ENCODE measurements at places on chromosomes 7 and 10.
A peak's percentile ranks its signal among the peaks of the same experiment; 100 is the strongest.

DNA sequence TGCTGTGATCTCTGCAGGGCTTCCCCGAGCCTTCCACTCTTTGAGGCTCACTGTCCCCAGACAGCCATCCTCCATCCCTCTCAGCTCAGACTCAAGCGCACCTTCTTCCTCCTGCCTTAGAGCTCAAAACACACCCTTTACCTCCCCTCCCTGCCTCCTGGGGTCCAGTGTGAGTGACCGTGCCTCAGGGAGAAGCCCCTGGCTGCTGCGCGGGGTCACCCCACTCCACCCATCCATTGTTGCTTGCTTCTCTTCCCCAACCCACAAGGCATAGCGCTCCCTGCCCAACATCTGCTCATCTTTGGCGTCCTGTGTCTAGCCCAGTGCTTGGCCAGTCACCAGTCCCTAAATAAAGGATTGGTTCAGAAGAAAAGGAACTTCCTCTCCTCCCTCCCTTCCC lies 170.3 kb downstream of the TCERG1L start:
- DNase-seq: no peak

DNA sequence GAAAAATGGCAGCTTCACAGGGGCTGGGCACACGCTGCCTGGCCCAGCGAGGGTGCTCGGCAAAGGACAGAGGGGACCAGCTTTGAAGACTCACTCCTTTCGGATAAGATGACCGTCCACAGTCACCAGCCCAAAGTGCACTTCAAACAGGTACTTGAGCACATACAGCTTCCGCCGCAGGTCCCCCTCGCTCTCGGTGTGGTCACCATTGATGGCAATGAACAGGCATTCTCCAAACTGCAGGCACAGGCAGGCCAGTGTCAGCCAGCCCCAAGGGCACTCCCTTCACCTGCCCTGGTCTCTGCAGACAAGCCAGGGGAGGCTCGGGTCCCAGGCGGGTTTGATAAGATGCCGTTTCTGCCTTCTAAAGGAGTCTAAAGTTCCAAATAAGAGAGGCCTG lies 11.6 kb downstream of the HPS1 start:
- no peak for DNase-seq

DNA sequence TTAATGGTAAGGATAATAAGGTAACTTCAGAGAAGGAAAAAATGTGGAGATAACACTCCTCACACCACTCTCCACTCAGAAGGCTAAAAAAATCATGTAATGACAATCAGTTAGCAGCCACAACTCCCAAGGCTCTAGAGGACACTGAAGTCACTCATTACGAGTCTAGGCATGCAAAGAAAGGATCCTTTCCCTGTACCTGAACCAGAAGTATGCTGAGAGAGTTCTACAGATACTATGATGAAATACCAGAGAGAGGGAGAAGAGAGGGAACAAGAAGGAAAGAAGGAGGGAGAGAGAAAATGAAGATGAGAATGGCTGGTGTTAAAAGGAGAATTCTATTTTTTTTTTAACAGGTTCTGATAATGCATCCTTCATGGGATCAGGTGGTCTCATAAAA lies 224.3 kb upstream of the PLXNA4 start:
- no peak for DNase-seq

GRCh38 chr7:91852263-91852741 lies 28.2 kb downstream of the MTERF1 start:
- no peak for DNase-seq

GRCh38 chr10:131885391-131886165 lies 15.2 kb upstream of the PPP2R2D start:
- DNase-seq: peak; percentile 74

DNA sequence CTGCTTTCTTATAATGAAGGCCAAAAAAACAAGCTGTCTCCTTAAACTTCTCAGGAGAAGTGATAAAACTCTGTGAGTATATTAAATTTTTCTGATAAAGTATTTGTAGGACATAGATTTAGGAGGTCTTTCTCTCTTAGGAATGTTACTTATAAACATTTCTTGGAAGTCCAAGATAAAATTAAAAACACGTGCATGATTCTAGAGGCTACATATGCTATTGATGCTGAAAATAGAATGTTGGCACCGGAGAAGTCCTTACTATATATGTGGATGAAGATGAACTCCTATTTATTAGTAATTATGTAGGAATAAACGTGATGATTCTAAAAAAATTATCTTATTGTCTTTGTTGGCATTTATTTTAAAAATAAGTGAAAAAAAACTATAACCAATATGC lies 241.3 kb upstream of the LRRTM3 start:
- no peak for DNase-seq

DNA sequence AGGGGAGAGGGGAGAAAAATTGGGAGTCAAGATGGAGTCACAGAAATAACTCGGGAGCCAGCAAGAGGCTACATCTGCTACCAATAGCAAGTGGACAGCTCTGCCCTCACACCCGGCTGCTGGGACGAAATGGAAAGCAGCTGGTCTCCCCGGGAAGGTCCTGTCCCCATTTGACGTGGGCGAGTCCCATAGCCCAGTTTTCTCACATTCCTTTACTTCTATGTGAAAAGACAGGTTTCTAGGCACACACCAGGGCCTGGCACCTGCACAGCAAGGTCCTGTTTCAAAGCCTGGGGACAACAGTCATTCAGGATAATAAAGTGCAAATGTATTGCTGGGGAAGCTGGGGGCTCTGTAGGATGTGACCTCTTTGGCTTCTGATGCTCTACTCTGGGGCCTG lies 162.6 kb downstream of the OAT start:
- no peak for DNase-seq

DNA sequence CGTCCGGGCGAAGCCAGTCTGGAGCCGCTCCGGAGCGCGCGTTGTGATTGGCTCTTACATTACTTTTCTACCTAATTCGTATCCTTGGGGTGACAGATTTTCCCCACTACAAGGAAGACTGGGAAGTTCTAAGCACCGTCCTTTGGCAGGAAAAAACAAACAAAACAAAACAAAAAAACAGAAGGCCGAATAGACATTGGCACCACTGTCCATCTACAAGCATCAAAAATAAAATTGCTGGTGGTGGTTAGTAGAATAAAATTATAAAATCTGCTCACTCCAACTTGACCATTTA lies 651 bp upstream of the SKAP2 start:
- DNase-seq: no peak

GRCh38 chr7:34277016-34277802 lies 371.9 kb downstream of the BMPER start:
- DNase-seq: no peak

DNA sequence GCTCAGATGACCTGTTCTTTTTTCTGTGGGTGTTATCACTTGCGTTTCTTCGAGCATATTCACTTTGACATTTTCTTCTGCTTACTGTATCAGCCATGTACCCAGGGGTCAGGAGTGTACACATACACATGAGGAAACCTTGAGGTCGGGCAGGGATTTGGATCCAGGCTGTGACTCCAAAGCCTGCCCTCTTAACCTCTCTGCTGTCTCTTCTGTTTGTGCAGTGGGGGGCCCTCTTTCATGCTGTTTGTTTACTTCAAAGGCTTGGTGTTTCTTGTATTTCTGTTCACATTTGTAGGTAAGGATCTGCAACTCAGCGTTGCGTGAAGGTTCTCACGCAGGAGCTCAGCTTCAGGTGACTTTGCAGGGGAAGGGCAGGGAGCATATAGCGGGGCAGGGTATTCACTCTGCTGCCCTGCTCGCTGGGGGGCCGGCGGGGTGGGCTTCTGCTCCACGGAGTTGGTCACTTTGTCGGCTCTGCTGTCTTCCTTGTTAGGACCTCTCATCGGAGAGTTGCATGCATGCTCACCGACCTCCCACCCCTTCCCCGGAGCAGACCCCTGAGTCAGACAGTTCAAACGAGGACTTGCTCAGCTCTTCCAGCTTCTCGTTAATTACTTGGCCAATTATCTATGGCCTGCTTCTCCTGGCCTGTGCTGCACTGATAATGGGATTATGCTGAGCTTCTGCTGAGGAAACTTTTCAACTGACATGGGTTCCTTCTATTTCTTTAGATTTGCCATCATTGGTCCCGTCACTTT lies 77.5 kb downstream of the SDK1 start:
- peak; percentile 38 for DNase-seq

- no peak for DNase-seq
These were observed 12.0 kb downstream of the MTG1 start for GRCh38 chr10:133405844-133406527.

DNA sequence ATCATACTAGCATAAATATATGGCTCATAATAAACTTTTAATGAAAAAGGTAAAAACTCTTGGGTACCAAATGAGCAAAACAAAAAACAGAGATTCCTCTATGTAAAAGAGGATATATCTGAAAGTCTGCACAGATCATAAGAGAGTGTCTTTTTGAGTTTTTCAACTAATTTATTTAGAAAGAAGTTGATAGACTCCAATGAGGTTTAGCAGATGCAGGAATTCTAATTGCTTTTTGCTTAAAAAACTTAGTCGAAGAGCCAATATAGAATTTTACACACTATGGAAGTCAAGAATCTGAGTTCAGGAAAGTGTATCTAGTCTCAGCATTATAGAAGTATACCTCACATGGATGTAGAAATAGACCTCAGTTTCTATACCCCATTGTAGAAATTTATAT lies 3.4 kb upstream of the MLLT10 start:
- no peak for DNase-seq

DNA sequence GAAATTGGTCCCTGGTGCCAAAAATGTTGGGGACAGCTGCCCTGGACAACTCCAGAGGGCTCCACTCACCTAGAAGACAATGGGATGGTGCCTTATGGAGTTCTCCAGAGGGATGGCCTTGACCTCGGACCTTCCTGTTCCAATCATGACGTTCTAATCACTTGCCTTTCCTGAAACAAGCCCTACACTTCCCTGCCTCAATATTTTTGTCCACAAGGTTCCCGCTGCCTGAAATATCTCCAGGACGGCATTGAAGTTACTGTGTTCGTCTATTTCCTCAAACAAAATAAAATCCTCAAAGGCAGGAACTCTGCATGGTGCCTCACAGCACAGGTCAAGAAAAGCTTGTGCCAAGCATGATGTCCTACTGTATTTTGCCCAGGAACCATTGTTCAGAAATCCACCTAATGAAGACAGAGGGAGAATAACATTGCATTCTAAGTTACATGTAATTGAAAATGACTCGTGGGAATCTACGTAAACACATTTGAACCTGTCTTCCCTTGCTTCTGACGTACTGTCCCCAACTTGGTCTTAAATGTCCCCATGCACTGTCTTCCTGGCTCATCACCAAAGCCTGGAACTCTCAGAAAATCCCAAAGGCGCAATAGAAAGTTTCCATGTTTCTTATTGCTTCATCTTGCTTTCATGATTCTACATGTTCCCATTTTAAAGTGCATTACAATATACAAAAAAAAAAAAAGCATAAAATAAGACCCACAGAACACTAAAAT lies 342.3 kb upstream of the NRP1 start:
- no peak for DNase-seq

DNA sequence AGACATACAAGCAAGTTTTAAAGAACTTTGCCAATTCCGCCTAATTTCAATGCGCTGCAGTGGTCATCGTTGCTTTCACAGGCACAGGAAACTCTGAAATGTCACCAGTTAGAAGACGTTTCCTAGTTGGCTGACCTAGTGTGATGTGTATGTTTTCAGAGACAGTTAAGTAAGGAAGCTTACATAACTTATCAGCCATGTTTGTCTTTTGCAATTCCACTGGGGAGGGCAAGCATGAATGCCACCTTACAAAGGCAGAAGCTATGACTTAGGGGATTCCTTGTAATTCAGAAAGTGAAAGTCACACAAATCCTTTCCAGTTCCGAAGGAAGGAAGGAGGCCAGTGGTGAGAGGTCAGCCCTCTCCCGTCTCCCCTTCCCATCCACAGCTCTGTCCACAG lies 15.0 kb upstream of the NPS start:
- DNase-seq: no peak

- peak; percentile 44 for DNase-seq
These were observed 373.1 kb downstream of the DPP6 start for GRCh38 chr7:154425271-154425670.
